ENCODE measurements at places on chromosomes 4 and X. TPM values are rescaled to one million over a fixed set of nuclear protein-coding genes. Genes with fewer than 3 reads are reported as not detected.

SLC25A43 gene
- total RNA-seq = not detected

DDX53 gene
- total RNA-seq = not detected

CLTRN gene
- total RNA-seq = 0.42 TPM

XK gene
- total RNA-seq = not detected

RADX gene
- total RNA-seq = 4.9 TPM

DCTD gene
- 73.6 TPM for total RNA-seq

CXCL5 gene
- not detected for total RNA-seq

CT45A10 gene
- not detected for total RNA-seq

DCAF12L2 gene
- not detected for total RNA-seq

AMTN gene
- total RNA-seq = 0.26 TPM

GRCh38 chrX:747176-747575 lies 116.6 kb downstream of the SHOX start:
- no peaks in the 10 kb centered on the region for H3K27me3 ChIP-seq
- no peaks in the 10 kb centered on the region for H3K4me1 ChIP-seq
- no peaks in the 10 kb centered on the region for H3K36me3 ChIP-seq
- H3K27ac ChIP-seq = no peak overlapping the region
- H3K4me3 ChIP-seq = no peak overlapping the region
- DNase-seq = no peak

- no peak overlapping the region for H3K4me3 ChIP-seq
- DNase-seq = no peak
- no peaks in the 10 kb centered on the region for H3K36me3 ChIP-seq
- no peak overlapping the region for H3K27ac ChIP-seq
- H3K4me1 ChIP-seq = no peaks in the 10 kb centered on the region
These were observed 6.8 kb downstream of the PTCHD1 start for GRCh38 chrX:23341452-23341851.

DNA sequence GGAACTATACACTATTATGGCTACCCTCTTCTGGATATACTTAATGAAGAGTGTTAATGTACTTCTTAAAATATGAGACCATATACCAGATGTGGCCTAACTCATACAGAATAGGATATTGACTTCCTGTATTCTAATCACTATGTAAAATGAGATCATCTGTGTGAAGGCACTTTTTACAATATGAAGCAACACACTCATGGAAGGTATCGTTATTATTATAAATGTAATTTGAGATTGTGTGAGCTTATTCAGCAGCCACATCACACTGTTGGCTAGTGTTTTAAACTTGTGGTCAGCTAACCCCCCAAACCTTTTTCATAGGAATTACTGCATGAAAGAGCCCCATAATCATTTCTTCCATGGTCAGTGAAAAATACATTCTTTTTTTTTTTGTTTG lies 281.8 kb upstream of the TEX13A start:
- H3K4me1 ChIP-seq = no peaks in the 10 kb centered on the region
- no peak for DNase-seq
- no peak overlapping the region for H3K27ac ChIP-seq
- H3K36me3 ChIP-seq = no peaks in the 10 kb centered on the region
- no peak overlapping the region for H3K4me3 ChIP-seq

- no peaks in the 10 kb centered on the region for H3K36me3 ChIP-seq
- H3K27me3 ChIP-seq = no peaks in the 10 kb centered on the region
- DNase-seq = no peak
- no peak overlapping the region for H3K27ac ChIP-seq
- no peaks in the 10 kb centered on the region for H3K4me1 ChIP-seq
These were observed 103.1 kb upstream of the LSM6 start for GRCh38 chr4:146072376-146072775.

- no peak for DNase-seq
- no peaks in the 10 kb centered on the region for H3K27me3 ChIP-seq
- H3K4me3 ChIP-seq = no peak overlapping the region
These were observed 48.1 kb downstream of the SMC1A start for GRCh38 chrX:53374222-53374820.

DNA sequence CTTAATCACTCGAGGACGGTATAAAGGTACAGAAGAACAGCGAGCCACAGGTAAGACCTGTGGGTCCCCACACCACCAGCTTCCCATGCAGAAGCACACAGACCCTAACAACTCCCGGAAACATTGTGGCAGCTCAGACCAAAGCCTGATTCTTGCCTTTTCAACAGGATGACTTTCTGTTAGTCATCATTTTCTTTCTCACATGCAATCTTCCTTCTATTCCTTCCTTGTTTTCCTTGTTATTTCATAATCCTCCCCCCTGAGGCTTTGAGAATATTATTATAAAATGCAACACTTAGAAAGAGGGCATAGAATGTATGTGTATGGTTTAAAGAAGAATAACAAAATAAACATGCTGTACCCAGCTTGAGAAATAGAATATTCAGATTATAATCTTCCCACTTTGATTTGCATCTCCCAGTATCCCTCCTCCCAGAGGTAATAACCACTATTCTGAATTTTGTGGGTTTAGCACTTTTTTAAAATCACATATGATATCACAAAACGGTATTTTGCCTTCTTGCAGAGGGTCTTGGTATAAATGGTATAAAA lies 100.9 kb downstream of the FHDC1 start:
- no peaks in the 10 kb centered on the region for H3K27me3 ChIP-seq
- no peak for DNase-seq
- H3K4me3 ChIP-seq = no peak overlapping the region

GRCh38 chr4:70713453-70714078 lies 8.2 kb upstream of the RUFY3 start:
- H3K4me1 ChIP-seq = no peaks in the 10 kb centered on the region
- H3K27me3 ChIP-seq = no peaks in the 10 kb centered on the region
- no peak overlapping the region for H3K27ac ChIP-seq
- H3K4me3 ChIP-seq = no peak overlapping the region

DNA sequence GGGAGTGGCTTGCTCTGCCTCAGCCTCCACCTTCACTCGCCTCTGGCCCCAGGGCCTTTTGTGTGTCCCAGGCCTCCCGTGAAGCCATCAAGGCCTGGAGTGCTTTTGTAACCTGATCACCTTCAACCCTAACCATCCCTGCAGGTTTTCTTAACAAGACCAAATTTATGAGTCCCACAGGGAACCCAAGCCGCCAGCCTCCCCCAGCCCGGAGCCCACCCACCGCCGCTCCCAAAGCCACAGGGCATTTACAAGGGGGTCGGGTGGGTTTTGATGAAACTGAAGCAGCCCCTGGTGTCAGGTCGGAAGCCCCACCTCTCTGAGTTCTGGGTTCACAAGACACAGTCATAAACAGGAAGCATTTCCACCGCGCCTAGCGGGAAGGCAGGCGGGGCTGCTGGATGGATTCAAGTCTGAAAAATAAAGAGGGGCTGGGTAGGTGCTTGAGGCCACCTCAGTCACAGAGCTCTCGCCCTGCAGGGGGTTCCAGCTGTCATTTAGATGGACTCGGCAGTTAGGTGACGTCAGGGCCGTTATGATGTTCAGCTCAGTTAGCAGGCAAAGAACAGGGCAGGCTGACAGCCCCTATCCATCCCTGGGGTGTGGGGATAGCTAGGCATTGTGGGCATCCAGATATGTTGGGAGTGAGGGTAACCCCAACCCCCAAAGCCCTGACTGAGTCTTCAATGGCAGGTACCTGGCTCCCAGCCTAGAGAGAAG lies 128.5 kb downstream of the BCOR start:
- peak; percentile 82 for DNase-seq
- no peaks in the 10 kb centered on the region for H3K36me3 ChIP-seq
- peaks cover 9% of the 10 kb centered on the region for H3K4me1 ChIP-seq
- peak overlapping the region; percentile 74 for H3K27ac ChIP-seq

- no peaks in the 10 kb centered on the region for H3K4me1 ChIP-seq
- no peak overlapping the region for H3K4me3 ChIP-seq
- H3K27me3 ChIP-seq = no peaks in the 10 kb centered on the region
These were observed 112.4 kb downstream of the BMPR1B start for GRCh38 chr4:94870146-94870545.

- no peaks in the 10 kb centered on the region for H3K36me3 ChIP-seq
- no peak overlapping the region for H3K27ac ChIP-seq
- no peaks in the 10 kb centered on the region for H3K27me3 ChIP-seq
- no peak overlapping the region for H3K4me3 ChIP-seq
- H3K4me1 ChIP-seq = no peaks in the 10 kb centered on the region
- no peak for DNase-seq
These were observed 17.1 kb upstream of the GALNT7 start for GRCh38 chr4:173151496-173151895.

- H3K36me3 ChIP-seq = peaks cover 22% of the 10 kb centered on the region
- DNase-seq = peak; percentile 42
- no peak overlapping the region for H3K27ac ChIP-seq
- no peaks in the 10 kb centered on the region for H3K4me1 ChIP-seq
- no peaks in the 10 kb centered on the region for H3K27me3 ChIP-seq
- H3K4me3 ChIP-seq = no peak overlapping the region
These were observed 62.2 kb downstream of the PRKX start for GRCh38 chrX:3651277-3651676.

- H3K27ac ChIP-seq = no peak overlapping the region
- no peak overlapping the region for H3K4me3 ChIP-seq
- no peaks in the 10 kb centered on the region for H3K36me3 ChIP-seq
- no peak for DNase-seq
These were observed 65.9 kb downstream of the SRPX start for GRCh38 chrX:38154818-38155217.

DNA sequence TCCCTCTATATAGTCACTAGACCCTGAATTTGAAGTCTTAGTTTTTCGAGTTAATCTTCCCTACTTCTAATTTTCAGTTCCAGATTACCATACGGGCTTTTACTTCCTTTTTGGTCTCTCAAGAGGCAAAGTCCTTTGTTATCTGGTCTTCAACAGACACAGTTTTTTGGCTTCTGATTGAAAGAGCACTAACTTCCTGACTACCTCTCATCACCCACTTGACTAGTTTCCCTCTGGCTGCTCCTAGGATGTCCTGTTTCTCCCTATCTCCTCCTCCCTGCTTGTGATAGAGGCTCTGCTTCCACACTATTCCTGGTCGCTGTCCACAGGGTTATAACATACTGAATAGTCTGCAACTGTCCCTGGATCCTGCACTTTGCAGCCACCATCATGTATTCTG lies 16.7 kb upstream of the WDR44 start:
- no peak for DNase-seq
- H3K4me3 ChIP-seq = no peak overlapping the region
- H3K4me1 ChIP-seq = peaks cover 9% of the 10 kb centered on the region
- H3K27me3 ChIP-seq = no peaks in the 10 kb centered on the region
- H3K36me3 ChIP-seq = no peaks in the 10 kb centered on the region
- no peak overlapping the region for H3K27ac ChIP-seq

- no peak for DNase-seq
- H3K36me3 ChIP-seq = no peaks in the 10 kb centered on the region
- no peaks in the 10 kb centered on the region for H3K27me3 ChIP-seq
- peaks cover 25% of the 10 kb centered on the region for H3K4me1 ChIP-seq
- no peak overlapping the region for H3K4me3 ChIP-seq
- no peak overlapping the region for H3K27ac ChIP-seq
These were observed 3.2 kb downstream of the SCARB2 start for GRCh38 chr4:76210452-76210851.

- H3K27ac ChIP-seq = no peak overlapping the region
- no peak overlapping the region for H3K4me3 ChIP-seq
- no peaks in the 10 kb centered on the region for H3K4me1 ChIP-seq
- DNase-seq = no peak
- no peaks in the 10 kb centered on the region for H3K36me3 ChIP-seq
- H3K27me3 ChIP-seq = no peaks in the 10 kb centered on the region
These were observed 3.5 kb downstream of the SPINK2 start for GRCh38 chr4:56817840-56818491.

- H3K27ac ChIP-seq = no peak overlapping the region
- no peak for DNase-seq
- H3K27me3 ChIP-seq = no peaks in the 10 kb centered on the region
- H3K4me3 ChIP-seq = no peak overlapping the region
These were observed 36.6 kb downstream of the IRF2 start for GRCh38 chr4:184437565-184438265.

DNA sequence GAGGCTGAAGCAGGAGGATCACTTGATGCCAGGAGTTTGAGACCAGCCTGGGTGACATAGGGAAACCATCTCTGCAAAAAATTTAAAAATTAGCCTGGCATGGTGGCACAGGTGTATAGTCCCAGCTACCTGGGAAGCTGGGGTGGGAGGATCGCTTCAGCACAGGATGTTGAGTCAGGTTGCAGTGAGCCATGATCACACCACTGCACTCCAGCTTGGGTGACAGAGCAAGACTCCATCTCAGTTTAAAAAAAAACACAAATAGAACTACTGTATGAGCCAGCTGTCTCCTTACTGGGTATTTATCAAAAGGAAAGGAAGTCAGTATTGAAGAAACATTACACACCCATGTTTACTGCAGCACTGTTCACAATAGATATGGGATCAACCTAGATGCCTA lies 138.7 kb downstream of the RAP1GDS1 start:
- no peak overlapping the region for H3K4me3 ChIP-seq
- H3K27me3 ChIP-seq = no peaks in the 10 kb centered on the region
- no peak overlapping the region for H3K27ac ChIP-seq

- no peaks in the 10 kb centered on the region for H3K4me1 ChIP-seq
- no peaks in the 10 kb centered on the region for H3K27me3 ChIP-seq
- DNase-seq = no peak
- H3K27ac ChIP-seq = no peak overlapping the region
These were observed 303.5 kb upstream of the ARSJ start for GRCh38 chr4:114282937-114283336.

DNA sequence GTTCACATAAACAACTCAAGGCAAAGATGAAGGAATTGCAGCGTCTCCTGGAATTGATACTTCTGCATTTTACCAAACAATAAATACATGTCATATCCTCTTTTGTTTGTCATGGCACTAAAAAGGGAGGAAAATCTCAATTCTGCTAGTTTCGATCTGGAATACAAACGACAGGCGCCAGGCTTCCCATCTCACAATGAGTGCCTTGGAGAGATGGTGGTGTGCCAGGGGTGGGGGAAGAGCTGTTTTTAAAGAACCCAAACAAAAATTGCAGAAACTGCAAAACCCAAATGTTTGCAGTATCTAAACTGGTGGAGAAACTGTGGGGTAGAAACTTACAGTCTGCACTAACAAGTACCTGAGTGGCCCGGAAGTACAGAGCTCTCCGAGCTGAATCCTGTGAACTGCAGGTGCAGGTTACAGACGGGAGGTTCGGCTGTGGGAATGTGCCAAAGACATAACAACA lies 53.0 kb upstream of the KLF3 start:
- no peaks in the 10 kb centered on the region for H3K36me3 ChIP-seq
- H3K27me3 ChIP-seq = no peaks in the 10 kb centered on the region
- no peak overlapping the region for H3K4me3 ChIP-seq
- H3K4me1 ChIP-seq = no peaks in the 10 kb centered on the region
- H3K27ac ChIP-seq = no peak overlapping the region
- no peak for DNase-seq

GRCh38 chr4:16817286-16817685 lies 81.2 kb downstream of the LDB2 start:
- H3K36me3 ChIP-seq = no peaks in the 10 kb centered on the region
- no peak for DNase-seq
- no peaks in the 10 kb centered on the region for H3K27me3 ChIP-seq
- no peak overlapping the region for H3K27ac ChIP-seq
- no peaks in the 10 kb centered on the region for H3K4me1 ChIP-seq
- H3K4me3 ChIP-seq = no peak overlapping the region

DNA sequence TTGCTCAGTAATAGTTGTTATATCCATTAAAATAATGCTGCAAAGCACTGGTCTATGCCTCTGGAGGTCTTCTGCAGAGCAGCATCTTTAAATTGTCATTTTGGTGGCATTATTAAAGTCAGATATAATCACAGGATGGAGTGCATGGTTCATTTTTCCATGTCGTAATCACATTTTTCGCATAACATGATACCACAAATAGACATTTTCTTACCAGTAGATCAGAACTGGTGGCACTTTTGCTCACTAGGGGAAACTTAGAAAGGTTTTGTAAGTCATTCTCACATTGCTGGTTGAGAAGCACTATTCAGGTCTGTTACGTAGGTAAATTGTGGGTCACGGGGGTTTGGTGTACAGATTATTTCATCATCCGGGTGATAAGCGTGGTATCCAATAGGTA lies 484.5 kb upstream of the PRKX start:
- H3K4me1 ChIP-seq = no peaks in the 10 kb centered on the region
- DNase-seq = no peak
- no peaks in the 10 kb centered on the region for H3K36me3 ChIP-seq
- no peak overlapping the region for H3K27ac ChIP-seq
- no peaks in the 10 kb centered on the region for H3K27me3 ChIP-seq

All from SJCRH30 (cell line).